NCI-H1048 (cell line): ENCODE measurements at places on chromosomes 2 and 18.

- DNase-seq = no peak
Observed at GRCh38 chr2:88123164-88123974, 4.5 kb downstream of the FABP1 start.

- DNase-seq = no peak
Observed at GRCh38 chr2:25161055-25161781, 7.2 kb downstream of the POMC start.

DNA sequence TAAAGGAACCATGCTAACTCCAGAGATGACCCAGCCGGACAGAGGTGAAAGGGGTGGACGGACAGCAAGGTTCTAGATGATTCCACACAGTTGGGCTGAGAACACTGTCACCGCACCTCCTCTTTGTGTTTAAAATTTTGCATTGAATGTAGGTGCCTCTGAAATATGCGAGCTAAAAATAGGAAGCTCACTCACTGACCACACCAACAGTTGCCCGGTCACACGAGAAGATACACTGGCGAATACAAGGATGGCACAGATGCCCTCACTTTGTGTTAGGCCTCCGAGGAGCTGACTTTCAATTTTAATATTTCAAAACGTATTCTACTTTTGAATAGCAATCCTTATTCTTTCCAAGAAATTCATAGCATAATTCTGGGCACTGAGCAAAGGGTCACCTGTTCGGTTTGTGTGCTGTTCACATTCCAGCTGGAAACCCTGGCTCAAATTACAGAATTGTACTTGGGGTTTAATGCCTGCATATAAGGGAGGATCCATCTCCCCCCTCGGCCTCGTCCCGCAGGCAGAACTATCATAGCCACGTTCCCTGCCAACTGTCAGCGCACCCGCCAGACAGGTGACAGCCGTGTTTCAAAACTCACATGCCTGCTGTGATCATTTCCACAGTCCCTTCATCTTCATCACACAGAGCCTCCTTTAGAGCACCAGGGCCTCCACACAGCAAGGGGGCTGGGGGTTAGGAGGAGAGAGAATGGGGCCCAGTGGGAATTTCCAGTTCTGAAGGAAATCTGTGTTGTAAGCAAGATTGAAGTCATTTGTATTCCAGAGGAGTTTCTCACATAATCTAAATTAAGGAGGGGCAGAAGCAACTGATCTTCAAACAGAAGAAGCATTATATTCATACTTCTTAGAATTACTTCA, 48.2 kb downstream of the ADI1 start:
- no peak for DNase-seq

GRCh38 chr2:46230677-46231425, 66.4 kb upstream of the EPAS1 start:
- DNase-seq = no peak

- DNase-seq = no peak
Observed at GRCh38 chr2:145685383-145686050, 1165.6 kb upstream of the ZEB2 start.

DNA sequence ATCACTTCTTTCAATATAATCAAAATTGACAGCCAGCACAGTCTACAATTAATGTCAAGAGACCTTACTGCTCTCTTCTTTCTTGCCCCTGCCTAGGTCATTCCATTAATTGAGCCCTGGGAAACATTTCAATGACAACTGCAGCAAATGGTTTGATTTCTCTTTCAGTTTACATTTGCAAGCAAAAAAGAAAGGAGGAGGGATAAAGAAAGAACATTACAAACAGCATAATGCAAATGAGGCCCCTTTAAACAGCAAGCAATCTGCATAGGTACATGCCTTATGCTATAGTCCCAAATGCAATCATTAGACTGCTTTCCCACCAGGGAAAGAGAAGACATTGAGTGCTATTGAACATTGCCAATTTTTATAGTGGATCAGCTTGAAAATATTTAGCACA, 655.0 kb upstream of the CDH2 start:
- DNase-seq = no peak

- DNase-seq = no peak
Observed at GRCh38 chr2:181679544-181679979, 755 bp downstream of the NEUROD1 start.

- no peak for DNase-seq
Observed at GRCh38 chr2:201644001-201644400, 698 bp upstream of the TMEM237 start.

- DNase-seq = peak; percentile 96
Observed at GRCh38 chr2:28392297-28393113, at the start of gene FOSL2. Gene FOSL2 (plus strand): TSS chr2:28392858. CDS start chr2:28393721, 863 bp downstream.

- DNase-seq = no peak
Observed at GRCh38 chr2:65940856-65941255, 494.1 kb upstream of the MEIS1 start.

- no peak for DNase-seq
Observed at GRCh38 chr2:44524347-44524926, 162.7 kb downstream of the CAMKMT start.

DNA sequence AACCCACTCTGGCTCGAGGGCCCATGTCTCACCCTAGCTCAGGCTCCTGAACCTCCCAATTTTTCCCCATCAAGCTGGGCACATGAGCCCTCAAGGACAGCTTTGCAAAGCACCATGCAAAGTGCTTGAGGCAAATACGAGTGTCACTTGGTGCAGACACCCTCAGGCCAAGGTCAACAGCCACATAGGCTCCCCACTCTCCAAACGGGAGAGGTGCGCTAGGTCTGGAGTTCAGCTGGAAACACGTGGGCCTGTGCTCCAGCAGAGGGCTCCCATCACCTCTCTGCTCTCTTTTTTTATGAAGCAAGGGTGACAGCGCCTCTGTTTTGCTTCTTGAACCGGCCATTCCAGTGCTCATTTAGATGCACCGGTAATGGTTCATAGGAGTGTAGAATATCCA, 11.9 kb upstream of the ARHGAP25 start:
- DNase-seq = no peak

- no peak for DNase-seq
Observed at GRCh38 chr2:112912403-112912802, 1.4 kb downstream of the IL37 start.
